ENCODE measurements at places on chromosomes 4 and X. TPM values are rescaled to one million over a fixed set of nuclear protein-coding genes. Genes with fewer than 3 reads are reported as not detected.
A peak's percentile ranks its signal among the peaks of the same experiment; 100 is the strongest.

DNA sequence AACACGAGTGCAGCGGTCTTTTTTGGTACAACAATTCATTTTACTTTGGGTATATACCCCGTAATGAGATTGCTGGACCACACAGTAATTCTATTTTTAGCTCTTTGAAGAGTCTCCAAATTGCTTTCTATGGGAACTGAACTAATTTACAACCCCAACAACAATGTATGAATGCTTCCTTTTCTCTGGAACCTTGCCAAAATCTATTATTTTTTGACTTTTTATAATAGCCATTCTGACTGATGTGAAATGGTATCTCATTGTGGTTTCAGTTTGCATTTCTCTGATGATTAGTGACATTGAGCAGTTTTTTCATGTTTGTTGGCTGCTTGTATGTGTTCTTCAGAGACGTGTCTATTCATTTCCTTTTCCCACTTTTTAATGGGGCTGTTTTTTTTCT, 240.8 kb downstream of the STK32B start:
- no peak for DNase-seq

- peak; percentile 62 for DNase-seq
These were observed 92.0 kb upstream of the TNIP3 start for GRCh38 chr4:121255986-121256750.

- no peak for DNase-seq
These were observed 1478.9 kb downstream of the PCDH19 start for GRCh38 chrX:98931216-98931615.

DNA sequence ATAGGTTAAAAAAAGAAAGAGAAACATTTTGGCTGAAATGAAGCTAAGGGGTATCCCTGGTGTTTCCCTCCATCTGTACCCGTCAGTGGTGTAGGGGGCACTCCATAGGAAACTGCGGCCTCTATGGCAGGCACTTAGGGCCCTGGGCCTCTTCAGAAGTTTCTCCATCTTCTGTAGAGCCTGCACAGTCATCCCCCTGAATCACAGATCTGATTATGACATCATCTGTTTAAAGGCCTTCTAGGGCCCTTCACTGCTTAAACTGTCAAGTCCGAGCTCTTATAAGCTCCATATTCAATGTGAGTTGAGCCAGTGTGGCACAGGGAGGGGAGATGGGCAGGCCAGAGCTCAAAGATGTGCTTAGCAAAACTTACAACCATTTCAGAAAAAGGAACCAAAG, 241.3 kb downstream of the NR3C2 start:
- DNase-seq, result no peak

DNA sequence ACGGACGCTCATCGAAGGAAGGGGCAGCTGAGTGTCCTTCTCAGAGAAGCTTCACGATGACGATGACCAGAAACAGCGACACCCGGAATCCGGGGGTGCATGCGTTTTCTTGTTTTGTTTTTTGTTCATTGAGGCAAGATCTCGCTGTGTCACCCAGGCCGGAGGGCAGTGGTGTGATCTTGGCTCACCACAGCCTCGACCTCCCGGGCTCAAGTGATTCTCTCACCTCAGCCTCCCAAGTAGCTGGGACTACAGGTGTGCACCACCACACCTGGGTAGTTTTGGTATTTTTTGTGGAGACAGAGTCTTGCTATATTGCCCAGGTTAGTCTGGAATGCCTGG, 19.8 kb downstream of the DGKQ start:
- no peak for DNase-seq

GRCh38 chr4:8745826-8746225, 125.8 kb downstream of the HMX1 start:
- no peak for DNase-seq

- DNase-seq, result no peak
These were observed 2.1 kb downstream of the PPP3CA start for GRCh38 chr4:101345271-101345595.

DNA sequence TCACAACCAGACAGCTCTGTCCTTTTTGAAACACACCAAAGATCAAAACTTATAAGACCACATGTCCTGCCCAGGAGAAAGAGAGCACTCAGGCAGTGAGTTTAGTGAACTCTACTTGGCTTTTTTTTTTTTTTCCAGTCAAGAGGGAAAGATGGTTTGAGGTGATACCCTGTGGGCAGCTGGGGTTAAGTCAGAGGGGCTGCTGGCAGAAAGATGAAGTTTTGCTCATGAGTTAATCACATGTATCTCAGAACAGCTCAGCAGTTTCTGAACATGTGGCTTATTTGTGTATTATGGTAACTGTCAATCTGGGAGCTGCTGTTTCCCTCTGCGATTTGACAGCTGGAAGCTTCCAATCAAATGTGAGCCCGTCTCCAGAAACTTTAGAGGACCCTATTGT, 56.4 kb upstream of the MAP3K15 start:
- no peak for DNase-seq

GRCh38 chr4:89221167-89221867, 86.3 kb downstream of the GPRIN3 start:
- no peak for DNase-seq

GRCh38 chrX:119617517-119618164, 11.4 kb upstream of the NKRF start:
- DNase-seq, result no peak

DNA sequence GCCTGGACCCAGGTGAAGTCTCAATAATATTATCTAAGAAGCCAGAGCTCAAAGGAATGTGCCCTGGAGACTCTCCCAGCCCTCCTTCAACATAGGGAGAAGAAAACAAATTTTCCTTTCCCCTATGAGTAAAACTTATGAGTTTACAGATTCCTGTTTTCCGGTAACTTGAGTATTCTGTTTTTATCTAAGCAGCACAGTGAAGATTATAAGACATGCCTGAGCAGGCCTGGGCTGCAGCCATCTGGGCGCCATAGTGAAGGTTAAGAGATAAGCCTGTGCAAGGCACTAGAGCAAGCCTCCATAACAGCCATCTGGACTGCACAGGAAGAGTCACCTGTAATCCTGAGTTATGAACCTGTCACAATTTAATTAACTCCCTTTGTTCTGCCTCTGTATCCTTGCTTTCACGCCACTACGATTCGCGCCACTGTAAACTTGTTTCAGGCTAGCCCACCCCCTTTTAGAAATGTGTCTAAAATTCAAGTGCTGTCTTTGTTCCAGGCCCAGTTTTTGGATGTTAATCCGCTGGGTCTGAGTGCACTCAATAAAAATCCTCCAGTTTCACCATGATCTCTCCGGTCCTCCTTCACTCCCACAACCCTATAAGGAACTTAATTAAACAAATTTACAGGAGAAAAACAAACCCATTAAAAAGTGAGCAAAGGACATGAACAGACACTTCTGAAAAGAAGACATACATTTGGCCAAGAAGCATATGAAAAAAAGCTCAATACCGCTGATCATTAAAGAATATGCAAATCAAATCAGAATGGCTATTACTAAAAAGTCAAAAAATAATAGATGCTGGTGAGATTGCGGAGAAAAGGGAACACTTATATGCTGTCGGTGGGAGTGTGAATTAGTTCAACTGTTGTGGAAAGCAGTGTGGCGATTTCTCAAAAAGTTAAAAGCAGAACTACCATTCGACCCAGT, 189.5 kb downstream of the APBB2 start:
- DNase-seq, result no peak

GRCh38 chr4:1664141-1664540, 20.0 kb downstream of the FAM53A start:
- DNase-seq, result no peak

The TEX13D gene
- not detected for total RNA-seq

The C4orf50 gene
- 0.28 TPM for total RNA-seq

The MAGEA9 gene
- not detected for total RNA-seq

The TMPRSS11F gene
- not detected for total RNA-seq

The DSPP gene
- total RNA-seq, result not detected

Measured in T-cell (primary cell).